GM10248 (cell line): ENCODE measurements at places on chromosomes 4 and X.

DNA sequence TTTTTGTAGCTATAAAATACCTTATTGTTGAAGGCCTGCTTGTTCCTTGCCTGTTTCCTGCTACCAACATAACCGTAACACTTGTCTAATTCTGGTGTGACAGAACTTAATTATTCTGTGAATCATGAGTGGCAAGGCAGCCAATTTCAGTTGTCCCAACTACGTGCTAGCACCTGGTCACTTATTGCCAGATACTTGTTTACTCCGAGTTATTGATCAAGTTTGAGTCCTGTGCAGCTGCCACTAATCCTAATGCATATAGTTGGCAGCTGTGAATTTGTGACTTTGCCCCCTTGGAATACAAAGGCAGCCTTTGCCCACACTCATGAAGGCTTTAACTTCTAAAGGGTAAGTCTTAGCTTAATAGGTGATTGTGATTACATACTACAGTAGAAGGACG is 7.8 kb upstream of the RNF128 start:
- DNase-seq = no peak

DNA sequence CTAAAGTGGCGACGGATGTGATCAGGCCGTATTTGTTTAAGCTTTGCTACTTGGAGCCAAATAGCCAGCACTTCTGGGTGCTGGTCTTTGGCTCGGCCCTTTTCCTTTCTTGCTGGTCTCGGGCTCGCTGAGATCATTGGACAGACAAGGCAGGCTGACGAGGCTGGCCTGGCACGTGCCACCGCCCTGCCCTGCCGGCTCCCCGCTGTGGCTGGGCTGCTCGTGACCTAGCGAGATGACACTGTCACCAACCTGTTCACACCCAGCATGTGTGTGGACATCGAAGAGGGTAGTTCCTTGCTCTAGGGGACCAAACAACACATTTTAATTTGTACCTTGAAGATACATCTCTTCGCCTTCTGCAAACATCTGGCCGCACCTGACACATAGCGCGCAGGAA is 98.0 kb downstream of the ABLIM2 start:
- no peak for DNase-seq

DNA sequence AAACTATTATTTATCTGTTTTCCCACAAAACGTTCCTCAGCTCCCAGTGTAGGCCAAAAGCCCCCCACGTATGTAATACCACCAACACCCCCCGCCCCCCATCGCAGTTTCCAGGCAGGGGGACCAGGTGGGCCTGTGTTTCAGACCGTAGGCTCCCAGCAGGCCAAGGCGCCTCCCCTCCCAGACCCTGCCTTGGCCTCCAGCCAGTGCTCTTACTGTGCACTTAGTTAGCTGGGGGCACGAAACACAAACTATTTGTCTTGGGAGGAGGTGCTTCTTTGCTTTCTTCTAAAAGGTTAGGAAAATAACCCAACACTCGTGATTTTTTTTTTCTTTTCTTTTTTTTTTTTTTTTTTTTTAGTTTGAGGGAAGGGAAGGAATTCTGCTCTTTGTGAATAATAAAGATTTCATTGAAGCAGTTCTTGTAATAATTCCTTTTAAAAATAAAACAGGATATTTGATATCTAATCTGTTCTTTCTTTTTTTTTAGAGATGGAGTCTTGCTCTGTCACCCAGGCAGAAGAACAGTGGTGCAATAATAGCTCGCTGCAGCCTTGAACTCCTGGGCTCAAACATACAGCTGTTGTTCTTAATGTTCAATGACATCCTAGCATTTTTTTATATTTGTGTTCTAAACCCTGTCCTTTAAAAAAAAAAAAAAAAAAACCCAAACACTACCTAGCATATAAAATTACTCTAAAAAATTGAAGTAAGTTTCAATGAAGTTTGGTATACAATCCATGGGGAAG is 83.0 kb upstream of the CLDN34 start:
- DNase-seq = no peak

DNA sequence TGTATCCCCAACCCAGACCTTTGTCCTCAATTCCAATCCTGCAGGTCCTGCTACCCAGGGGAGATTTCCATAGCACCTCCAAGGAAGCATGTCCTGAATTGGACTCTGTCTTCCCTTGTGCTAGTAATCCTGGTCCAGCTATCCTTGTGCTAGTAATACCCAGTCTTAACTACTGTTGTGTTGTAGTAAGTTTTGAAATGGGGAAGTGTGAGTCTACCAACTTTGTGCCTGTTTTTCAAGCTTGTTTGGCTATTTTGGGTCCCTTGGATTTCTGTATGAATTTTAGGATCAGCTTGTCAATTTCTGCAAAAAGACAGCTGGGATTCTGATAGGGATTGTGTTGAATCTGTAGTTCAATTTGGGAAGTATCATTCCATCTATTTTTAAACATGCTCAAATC is 51.4 kb downstream of the CD99L2 start:
- DNase-seq = no peak

GRCh38 chr4:11216520-11216919 is 212.2 kb downstream of the HS3ST1 start:
- DNase-seq = no peak

DNA sequence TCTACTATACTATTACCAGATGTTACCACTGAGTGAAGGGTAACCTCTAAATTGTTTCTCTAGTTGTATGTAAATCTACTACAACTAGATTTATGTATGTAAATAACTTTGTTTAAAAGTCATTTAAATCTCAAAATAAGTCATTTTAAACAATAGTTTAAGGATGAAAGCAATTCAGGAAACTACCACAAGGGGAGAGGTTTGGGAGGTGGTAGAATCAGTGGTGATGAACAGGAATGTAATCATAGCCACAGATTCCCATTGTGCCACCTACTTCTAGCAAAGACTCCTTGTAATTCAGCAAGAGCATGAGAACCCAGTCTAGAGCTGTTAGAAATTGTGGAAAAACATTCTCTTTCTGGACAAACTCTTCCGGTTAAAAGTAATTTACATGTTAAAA is 234.6 kb downstream of the SLC7A11 start:
- no peak for DNase-seq

DNA sequence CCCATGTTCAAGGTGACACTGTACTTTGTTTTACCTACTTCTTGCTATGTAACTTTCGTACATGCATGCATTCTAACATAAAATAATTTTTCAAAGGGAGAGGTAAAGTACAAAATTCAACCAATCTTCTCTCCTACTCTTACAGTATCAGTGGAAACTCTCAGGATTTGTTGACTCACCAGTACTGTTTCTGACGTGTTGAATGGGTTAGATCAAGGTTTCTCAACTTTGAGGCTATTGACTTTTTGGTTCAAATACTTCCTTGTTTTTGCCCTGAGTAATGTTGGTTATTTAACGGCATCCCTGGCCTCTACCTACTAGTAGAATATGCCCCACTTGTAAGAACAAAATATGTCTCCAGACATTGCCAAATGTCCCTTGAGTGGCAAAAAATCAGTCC is 94.6 kb upstream of the SMAD1 start:
- no peak for DNase-seq

DNA sequence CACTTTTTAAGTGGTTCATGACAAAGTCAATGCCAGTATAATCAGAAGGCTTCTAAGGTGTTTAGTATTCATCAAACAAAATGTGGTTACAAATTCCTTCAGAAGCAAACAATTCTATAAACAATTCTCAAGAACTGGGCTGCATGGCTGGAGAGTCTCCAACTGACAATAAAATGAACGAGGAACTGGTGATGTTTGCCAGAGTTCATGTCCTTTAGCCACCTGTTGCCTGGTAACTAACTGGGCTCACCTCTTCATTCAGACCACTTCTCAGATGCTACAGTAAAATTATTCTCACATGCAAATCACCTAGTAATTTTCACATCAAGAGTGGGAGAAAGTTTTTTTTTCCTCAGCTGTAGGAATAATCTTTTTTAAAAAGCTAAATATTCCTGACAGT is 53.3 kb downstream of the CAMK2D start:
- no peak for DNase-seq

DNA sequence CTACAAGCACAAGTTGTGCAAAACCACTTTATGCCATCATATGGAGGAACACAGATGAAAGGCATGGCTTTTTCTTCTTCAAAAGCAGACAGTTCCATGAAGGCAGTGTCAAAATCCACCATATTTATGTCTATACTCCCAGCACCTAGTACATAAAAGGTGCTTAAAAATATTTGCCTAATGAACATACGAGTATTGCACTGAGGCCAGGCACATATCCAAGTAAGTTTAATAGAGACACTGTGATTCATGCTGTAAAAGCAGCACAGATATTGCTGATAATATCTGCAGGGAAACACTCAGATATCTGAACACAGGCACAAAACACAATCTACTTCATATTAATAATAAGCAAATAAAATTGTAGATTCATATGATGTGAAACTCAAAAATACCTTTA is 48.1 kb upstream of the CXCL8 start:
- DNase-seq = no peak

- DNase-seq = no peak
Measured at GRCh38 chr4:182068920-182069319, 174.3 kb upstream of the TENM3 start.

DNA sequence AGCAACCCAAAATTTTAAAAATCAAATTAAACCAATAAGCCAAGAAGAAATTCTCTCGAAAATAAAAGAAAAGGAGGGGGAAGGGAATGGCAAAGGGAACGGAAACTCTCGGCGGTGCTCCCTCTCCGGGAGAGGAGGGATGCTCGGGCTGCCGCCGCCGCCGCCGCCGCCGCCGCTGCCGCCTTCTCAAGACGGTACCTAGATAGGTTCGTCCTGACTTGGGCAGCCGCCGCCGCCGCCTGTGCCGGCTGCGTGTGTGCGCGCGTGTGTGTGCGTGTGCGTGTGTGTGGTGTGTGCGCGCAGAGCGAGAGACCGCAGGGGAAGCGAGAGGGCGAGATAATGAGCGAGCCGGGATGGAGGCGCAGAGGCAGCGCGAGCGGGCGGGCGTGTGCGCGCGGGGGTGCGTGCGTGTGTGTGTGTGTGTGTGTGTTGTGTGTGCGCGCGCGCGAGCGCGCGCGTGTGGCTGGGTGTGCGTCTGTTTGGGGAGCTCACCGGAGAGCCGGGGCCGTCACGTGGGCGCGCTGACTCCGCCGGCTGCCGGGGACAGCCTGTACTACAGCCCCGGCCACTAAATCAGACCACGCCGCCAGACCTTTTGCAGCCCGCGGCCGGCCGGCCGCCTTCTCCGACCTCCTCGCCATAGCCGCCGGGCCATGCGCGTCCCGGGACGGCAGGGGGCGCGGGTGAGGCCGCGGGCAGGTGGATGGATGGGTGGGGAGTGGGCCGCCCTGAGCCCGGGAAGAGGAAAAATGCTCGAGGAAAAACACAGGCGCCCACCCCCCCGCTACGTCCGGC is 111.6 kb downstream of the DHX15 start:
- DNase-seq = peak; percentile 80

DNA sequence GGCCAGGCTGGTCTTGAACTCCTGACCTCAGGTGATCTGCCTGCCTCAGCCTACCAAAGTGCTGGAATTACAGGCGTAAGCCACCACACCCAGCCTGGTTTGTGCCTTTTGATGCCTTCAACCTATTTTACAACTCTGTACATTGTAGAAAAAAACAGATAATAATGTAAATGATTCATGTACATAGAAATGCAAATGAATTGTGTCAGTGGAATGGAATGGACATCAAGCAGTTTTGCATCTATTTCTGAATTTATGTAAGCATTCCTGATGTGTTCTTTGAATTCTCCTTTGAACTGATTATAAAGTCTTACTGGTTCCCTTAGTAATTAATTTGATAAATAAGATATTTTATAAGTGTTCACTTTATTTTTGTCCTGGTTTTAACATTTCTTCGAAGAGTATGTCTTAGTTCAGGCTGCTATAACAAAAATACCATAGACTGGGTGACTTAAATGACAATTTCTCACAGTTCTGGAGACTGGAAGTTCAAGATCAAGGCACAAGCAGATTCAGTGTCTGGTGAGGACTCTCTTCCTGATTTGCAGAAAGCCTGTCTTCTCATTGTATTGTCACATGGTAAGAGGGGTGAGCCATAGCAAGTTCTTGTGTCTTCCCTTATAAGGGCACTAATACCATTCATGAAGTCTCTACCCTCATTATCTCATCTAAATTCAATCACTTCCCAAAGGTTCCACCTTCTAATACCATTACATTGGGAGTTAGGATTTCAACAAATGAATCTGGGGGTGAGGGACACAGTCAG is 162.2 kb upstream of the S100G start:
- DNase-seq = no peak

DNA sequence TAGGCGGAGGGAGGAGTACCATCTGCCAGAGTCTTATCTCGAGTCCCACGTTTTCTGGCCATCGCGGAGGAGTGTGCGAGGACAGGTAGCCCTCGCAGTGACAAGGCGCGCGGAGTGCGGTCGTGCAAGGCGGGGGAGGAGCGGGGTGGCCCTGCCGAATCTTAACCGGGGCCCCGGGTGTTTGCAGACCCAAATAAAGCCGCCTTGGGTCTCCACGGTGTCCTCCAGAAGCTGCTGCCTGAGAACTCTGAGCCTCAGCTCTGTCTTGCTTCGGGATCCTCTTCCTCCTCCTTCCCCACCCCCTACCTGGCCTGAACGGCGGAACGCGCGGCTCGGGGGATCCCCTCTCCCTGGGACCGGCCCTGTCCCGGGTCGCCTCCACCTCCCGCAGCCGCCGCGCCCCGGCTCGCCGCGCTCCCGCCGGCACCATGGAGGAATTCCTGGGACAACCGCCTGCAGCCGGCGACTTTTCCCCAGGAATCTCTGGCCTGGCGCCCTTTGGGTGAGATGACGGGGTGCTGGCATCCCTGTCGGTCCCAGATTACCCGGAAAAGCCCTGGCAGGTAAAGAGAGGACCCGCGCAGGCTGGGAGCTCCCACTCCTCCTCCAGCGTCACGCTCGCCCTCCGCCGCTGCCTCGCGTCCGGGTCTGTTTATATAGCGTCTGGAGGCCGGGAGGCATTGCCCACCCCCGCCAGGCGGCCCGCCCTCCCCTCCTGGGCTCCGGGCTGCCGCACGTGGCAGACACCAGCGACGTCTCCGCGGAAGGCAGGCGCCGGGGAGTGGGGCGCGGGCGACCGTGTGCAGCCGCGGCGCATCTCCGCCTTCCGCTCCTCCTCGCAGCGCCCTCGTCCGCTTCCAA is at the start of gene GALNTL6:
GALNTL6 (plus strand) TSS at position 740 of the 861 bp plus-strand sequence.
- DNase-seq = peak; percentile 8

DNA sequence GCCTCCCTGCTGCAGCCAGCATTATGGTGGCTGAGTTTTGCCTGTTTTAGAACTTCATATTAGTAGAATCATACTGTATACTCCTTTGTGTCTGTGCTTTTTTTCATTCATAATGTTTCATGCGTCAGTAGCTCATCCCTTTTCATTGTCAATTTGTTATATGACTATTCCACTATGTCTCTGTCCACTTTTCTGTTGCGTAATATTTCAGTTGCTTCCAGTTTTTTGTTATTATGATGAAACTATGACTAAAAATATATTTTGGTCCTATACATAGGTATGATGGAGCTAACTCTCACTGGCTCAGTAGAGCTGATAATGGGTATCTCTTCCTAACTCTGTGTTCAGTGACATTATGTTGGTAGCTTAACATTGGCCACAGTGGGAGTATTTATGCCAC is 48.3 kb downstream of the DMP1 start:
- no peak for DNase-seq

- no peak for DNase-seq
Measured at GRCh38 chr4:154364066-154364845, 127.3 kb downstream of the DCHS2 start.

- no peak for DNase-seq
Measured at GRCh38 chr4:53371843-53372521, 5.5 kb upstream of the FIP1L1 start.
